ENCODE measurements at places on chromosomes 4 and X.

DNA sequence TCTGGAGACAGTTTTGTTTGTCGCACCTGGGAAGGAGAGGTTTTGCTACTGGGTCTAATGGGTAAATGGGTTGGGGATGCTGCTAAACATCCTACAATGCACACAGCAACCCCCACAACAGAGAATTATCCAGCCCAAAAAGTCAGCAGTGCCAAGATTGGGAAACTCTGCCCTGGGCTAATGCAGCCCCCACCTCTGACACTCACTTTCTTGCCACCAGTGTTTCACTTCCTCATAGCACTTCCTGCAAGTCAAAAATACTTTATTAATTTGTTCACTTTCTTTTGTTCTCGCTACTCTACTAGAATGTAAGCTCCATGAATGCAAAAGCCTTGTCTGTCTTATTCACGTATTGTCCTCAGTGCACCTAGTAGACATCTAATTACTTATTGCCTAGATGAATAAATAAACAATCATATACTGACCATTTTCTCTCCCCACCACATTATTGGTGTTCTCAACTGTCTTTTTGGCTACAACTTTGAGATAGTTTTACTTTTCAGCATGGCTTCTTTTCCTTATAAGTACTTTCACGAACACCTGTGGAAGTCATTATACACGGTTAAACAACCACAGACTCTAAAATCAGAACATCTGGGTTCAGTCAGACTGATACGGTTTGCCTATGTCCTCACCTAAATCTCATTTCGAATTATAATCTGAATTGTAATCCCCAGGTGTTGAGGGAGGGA lies 82.0 kb upstream of the PITX2 start:
- no peak overlapping the region for H3K4me3 ChIP-seq
- no peak for DNase-seq
- no peaks in the 10 kb centered on the region for H3K4me1 ChIP-seq
- no peaks in the 10 kb centered on the region for H3K36me3 ChIP-seq
- no peak overlapping the region for H3K27ac ChIP-seq

DNA sequence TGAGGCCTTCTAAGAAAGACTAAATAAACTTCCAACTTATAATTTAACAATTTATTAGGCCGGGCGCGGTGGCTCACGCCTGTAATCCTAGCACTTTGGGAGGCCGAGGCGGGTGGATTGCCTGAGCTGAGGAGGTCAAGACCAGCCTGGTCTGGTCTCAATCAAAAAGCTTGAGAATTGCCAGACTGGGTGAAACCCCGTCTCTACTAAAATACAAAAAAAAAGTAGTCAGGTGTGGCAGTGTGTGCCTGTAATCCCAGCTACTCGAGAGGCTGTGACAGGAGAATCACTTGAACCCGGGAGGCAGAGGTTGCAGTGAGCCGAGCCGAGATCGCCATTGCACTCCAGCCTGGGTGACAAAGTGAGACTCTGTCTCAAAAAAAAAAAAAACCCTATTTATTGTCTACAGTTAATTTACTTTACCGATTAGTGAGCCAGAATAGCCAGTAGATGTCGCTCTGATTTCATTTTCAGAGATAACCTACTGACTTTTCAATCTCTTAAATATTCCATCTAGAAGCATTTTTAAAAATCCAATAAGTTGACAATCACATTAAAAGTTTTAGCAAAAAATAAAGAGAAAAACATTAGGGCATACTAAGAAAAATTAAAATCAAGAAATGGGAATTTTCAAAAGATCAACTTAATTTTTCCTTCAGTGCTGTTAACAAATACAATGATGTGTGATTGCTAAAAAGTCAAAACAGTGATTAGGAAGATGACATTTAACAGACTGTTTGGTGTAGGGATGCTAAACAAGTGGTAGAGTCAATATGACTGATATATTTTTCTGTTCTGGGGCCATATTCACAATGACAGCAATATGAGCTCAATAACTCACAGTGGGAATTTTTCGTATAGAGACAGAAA lies 4.3 kb upstream of the SHROOM3 start:
- DNase-seq: peak; percentile 60
- no peak overlapping the region for H3K27ac ChIP-seq
- H3K4me3 ChIP-seq: no peak overlapping the region
- no peaks in the 10 kb centered on the region for H3K4me1 ChIP-seq

DNA sequence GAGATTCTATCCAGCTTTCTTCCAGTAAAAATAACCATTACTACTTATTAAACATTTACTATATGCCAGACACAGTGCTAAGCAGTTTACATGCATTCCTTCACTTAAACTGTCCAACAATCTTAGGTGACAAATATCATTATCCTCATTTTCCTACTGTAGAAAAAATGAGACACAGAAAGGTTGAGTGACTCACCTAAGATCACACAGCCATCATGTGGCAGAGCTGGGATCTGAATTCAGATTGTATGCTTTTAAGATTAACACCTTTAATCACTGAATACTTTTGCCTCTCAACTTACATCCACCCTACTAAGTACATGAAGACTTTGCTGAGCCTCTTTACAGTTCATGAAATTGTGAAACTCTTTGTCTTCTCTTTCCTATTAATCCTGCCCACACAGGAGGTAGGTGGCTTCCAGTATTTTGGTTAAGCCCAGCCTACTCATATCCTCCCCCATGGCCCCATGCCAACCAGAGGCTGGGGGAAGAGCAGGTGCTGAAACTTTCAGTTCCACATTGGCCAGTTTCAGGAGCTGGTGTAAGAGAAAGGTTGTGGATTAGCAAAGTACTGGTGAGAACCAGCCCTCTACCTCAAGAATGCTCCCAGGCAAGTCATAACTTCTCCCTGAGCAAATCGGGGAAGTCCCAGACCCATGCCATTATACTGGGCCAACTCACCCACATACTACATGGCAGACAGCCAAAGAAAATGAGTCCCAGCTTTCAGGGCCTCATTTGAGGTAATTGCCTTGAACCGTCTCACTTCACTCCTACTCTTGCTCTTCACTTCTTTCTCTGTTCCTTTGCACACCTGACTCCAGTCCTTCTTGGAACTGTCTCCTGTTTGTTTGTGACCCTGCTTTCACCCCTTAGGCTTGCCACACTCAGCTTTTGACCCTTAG lies 211.1 kb downstream of the GUCY2F start:
- no peaks in the 10 kb centered on the region for H3K36me3 ChIP-seq
- no peak overlapping the region for H3K4me3 ChIP-seq
- no peaks in the 10 kb centered on the region for H3K27me3 ChIP-seq
- no peaks in the 10 kb centered on the region for H3K4me1 ChIP-seq
- DNase-seq: no peak

DNA sequence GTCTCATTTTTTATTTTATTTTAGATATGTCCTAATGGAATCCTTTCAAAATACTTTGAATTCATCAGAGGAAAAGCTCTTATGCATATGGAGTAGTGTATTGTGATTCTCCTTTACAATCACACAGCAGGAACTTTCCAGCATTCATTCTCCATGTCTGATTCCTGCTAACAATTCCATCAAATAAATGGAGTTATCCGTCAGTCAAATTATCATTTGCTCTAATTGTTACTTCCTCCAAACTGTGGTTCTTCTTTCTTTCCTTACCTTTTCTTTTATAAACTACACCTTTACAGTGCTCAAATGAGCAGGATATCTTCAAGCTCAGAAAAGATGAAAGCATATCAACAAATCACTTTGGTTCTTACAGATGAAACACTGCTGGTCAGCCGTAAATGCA lies 80.4 kb downstream of the EPHA5 start:
- no peak overlapping the region for H3K4me3 ChIP-seq
- no peak overlapping the region for H3K27ac ChIP-seq
- H3K27me3 ChIP-seq: no peaks in the 10 kb centered on the region
- no peaks in the 10 kb centered on the region for H3K36me3 ChIP-seq
- no peak for DNase-seq

DNA sequence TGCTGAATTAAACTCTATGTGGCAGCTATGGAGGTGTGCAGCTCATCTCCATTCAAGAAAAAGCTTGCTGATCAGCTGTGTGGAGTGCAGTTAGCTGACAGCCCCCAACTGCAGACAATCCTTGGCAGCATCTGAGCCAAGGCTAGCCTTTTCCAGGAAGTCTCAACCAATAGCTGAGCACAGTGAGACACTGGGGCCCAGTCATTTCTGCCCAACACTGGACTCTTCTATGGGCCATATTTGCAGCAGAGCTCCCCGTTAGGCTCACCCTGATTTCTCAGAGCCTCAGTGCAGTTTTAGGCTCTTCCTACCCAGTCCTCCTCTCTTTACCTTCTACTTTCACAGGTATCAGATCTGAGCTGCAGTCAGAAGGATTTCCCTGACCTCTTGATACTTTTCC lies 12.9 kb downstream of the DDX53 start:
- H3K4me3 ChIP-seq: no peak overlapping the region
- no peak overlapping the region for H3K27ac ChIP-seq
- H3K4me1 ChIP-seq: no peaks in the 10 kb centered on the region
- no peaks in the 10 kb centered on the region for H3K27me3 ChIP-seq
- DNase-seq: no peak

GRCh38 chr4:100312615-100313350 lies 122.5 kb upstream of the DDIT4L start:
- no peaks in the 10 kb centered on the region for H3K27me3 ChIP-seq
- no peaks in the 10 kb centered on the region for H3K36me3 ChIP-seq
- H3K27ac ChIP-seq: no peak overlapping the region
- no peak for DNase-seq
- no peak overlapping the region for H3K4me3 ChIP-seq

DNA sequence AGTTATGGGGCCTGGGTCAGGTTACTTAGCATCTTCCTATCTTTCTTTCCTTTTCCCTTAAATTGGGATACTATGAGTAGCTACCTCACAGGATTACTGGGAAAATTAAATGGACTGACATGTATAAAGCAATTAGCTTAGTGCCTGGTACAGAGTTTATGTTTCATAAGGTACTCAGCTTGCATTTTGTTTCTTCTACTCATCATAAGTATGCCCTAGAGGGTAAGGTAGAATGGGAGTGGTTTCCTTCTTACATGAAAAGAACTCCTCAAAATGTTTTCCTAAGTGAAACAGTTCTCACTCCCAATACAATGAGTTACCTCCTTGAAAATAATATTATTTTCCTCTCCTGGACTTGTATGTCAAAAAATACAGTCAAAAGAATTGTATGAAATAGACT lies 75.7 kb downstream of the NPFFR2 start:
- H3K4me1 ChIP-seq: no peaks in the 10 kb centered on the region
- no peak overlapping the region for H3K4me3 ChIP-seq
- H3K27ac ChIP-seq: no peak overlapping the region
- H3K27me3 ChIP-seq: no peaks in the 10 kb centered on the region
- no peak for DNase-seq

DNA sequence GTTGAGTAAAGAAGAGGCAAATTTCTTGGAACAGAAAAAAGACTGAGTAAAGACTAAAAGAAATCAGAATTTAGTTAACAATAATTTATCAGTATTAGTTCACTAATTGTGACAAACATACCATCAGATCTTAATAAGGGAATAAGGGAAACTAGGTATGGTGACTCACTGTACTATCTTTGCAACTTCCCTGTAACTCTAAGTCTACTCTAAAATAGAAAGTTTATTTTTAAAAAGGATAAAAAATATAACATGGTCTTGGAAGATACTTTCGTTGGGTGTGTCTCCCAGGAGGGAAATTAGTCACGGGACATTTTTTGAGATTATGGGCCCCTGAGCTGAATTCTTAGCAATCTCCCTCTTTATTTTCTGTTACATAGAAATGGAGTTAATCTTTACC lies 97.3 kb downstream of the EMCN start:
- DNase-seq: peak; percentile 4
- H3K27me3 ChIP-seq: no peaks in the 10 kb centered on the region
- no peaks in the 10 kb centered on the region for H3K4me1 ChIP-seq
- no peak overlapping the region for H3K4me3 ChIP-seq
- H3K36me3 ChIP-seq: no peaks in the 10 kb centered on the region

DNA sequence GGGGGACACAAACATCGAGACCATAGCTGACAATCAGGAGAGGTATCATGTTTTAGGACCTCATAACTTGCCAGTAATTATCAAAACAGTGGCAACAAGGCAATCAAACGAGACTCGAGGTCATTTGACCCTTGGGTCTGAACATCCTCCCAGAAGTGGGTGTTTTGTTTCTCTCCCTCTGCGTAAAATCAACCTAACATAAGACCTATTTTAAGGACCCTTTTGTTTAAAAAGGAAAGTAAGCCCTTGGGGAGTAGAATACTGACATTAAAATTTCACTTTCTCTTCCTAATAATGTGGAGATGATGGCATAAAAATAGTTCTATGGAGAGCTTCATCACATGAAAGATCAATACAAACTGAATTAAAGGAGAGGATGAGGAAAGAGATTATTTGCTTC lies 106.2 kb upstream of the PUDP start:
- H3K36me3 ChIP-seq: no peaks in the 10 kb centered on the region
- no peaks in the 10 kb centered on the region for H3K4me1 ChIP-seq
- no peak for DNase-seq
- no peak overlapping the region for H3K4me3 ChIP-seq
- no peak overlapping the region for H3K27ac ChIP-seq

DNA sequence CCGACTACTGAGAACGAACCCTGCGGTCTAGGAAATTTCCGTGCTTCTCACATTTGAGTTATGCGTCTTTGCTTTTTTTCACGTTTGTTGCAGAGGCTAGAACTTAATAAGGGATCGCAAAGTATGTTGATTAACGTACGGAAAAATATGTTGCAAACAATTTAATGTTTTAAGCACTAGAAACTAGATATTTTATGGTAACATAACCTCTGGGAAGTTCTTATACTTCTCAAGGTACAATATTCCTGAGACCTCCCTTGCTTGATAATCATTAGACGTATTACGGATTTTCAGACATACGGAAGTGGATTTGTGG lies 639 bp upstream of the PRDM5 start:
- peaks cover 2% of the 10 kb centered on the region for H3K4me1 ChIP-seq
- H3K27ac ChIP-seq: peak overlapping the region; percentile 22
- peak overlapping the region; percentile 49 for H3K4me3 ChIP-seq
- no peaks in the 10 kb centered on the region for H3K36me3 ChIP-seq
- no peak for DNase-seq

- no peaks in the 10 kb centered on the region for H3K27me3 ChIP-seq
- no peaks in the 10 kb centered on the region for H3K36me3 ChIP-seq
- H3K4me3 ChIP-seq: no peak overlapping the region
- no peaks in the 10 kb centered on the region for H3K4me1 ChIP-seq
- no peak overlapping the region for H3K27ac ChIP-seq
- DNase-seq: no peak
These were observed 25.1 kb downstream of the SMIM31 start for GRCh38 chr4:164779080-164779479.

- no peak overlapping the region for H3K4me3 ChIP-seq
- peak; percentile 59 for DNase-seq
- peaks cover 19% of the 10 kb centered on the region for H3K4me1 ChIP-seq
- H3K36me3 ChIP-seq: peaks cover 1% of the 10 kb centered on the region
These were observed 71.9 kb downstream of the PDLIM5 start for GRCh38 chr4:94523617-94524016.

- H3K4me1 ChIP-seq: no peaks in the 10 kb centered on the region
- H3K36me3 ChIP-seq: no peaks in the 10 kb centered on the region
- H3K27me3 ChIP-seq: peaks cover 27% of the 10 kb centered on the region
- no peak overlapping the region for H3K27ac ChIP-seq
These were observed 209.7 kb upstream of the KLF3 start for GRCh38 chr4:38454284-38454683.

- H3K36me3 ChIP-seq: no peaks in the 10 kb centered on the region
- no peaks in the 10 kb centered on the region for H3K27me3 ChIP-seq
- peak; percentile 47 for DNase-seq
- H3K4me1 ChIP-seq: peaks cover 16% of the 10 kb centered on the region
- H3K4me3 ChIP-seq: no peak overlapping the region
These were observed 169.2 kb upstream of the RBPJ start for GRCh38 chr4:26151615-26152014.

Measured in IMR-90 (cell line).